ENCODE measurements at places on chromosomes 7 and 10. TPM values are rescaled to one million over a fixed set of nuclear protein-coding genes. Genes with fewer than 3 reads are reported as not detected.

The CRCP gene
- 39.4 TPM for total RNA-seq

The DDC gene
- 3.1 TPM for total RNA-seq

The CRYGN gene
- total RNA-seq: 0.34 TPM

The SDHAF3 gene
- 15.8 TPM for total RNA-seq

The MKI67 gene
- 2.8 TPM for total RNA-seq

DNA sequence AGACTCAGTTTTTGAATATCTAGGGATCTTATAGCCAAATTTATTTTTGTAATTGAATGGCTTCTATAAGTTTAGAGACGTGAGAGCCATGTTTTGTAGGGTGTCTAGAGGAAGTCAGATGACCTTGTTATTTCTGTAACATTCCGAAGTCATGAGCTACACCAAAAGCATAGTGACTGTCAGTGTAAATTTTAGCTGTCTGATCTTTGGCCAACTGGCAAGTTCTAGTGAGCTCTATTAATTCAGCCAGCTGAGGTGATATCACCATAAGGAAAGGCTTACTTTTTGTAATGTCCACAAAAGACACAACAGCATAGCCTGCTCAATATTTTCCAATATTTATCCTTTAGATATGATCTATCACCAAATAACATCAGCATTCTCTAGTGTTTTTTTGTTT lies 9.9 kb upstream of the NT5C3A start:
- peak; percentile 40 for DNase-seq

- DNase-seq: no peak
These were observed 12.8 kb downstream of the SUGCT start for GRCh38 chr7:40147371-40148246.

DNA sequence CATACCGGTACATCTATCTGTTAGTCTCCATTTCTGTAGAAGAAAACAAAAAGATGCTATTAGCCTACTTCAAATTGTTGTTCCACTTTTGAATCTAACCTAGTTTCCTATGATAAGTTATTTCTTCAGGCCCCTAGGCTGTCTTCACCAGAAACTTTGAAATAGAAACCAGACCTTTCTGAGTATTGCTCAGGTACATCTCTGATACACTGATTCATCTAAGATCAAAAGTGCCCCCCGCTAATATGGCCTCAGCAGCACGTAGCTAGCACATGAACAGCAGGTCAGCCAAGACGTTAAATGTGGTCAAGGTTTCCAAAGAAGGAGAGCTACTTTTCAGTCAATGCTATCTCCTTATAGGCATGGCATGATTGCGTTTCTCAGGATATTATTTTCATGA lies 23.6 kb downstream of the CTAGE6 start:
- no peak for DNase-seq

DNA sequence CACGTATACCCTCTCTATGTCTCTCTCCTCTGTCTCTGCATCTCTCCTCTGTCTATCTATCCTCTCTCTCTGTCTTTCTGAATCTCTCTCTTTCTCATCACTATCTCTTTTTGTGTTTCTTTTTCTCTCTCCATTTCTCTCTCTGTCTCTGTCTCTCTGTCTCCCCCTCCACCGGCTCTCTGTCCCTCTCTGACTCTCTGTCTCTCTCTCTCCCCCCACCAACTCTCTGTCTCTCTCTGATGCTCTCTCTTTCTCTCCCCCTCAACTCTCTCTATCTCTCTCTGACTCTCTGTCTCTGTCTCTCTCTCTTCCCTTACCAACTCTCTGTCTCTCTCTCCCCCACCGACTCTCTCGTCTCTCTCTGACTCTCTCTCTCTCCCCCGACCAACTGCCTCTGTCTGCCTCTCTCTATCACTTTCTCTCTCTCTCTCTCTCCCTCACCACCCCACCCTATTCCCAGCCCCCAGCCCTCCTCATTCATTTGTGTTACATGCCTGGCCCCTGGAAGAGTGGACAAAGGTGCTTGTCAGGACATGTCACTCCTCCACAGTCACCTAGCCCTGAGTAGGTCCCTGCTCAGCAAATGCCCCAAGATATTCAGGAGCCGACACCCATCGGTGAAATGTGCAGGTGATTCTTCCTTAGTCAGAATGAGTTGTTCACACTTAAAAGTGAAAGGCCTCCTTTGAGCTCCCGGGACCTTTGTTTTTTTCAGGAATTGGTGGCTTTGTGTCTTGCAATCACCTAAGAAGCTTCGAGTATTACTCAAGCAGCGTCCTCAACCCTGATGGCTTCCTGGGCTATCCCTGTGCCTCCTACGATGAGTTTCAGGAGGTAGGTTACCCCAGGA lies 13.6 kb downstream of the PNLIPRP2 start:
- no peak for DNase-seq

DNA sequence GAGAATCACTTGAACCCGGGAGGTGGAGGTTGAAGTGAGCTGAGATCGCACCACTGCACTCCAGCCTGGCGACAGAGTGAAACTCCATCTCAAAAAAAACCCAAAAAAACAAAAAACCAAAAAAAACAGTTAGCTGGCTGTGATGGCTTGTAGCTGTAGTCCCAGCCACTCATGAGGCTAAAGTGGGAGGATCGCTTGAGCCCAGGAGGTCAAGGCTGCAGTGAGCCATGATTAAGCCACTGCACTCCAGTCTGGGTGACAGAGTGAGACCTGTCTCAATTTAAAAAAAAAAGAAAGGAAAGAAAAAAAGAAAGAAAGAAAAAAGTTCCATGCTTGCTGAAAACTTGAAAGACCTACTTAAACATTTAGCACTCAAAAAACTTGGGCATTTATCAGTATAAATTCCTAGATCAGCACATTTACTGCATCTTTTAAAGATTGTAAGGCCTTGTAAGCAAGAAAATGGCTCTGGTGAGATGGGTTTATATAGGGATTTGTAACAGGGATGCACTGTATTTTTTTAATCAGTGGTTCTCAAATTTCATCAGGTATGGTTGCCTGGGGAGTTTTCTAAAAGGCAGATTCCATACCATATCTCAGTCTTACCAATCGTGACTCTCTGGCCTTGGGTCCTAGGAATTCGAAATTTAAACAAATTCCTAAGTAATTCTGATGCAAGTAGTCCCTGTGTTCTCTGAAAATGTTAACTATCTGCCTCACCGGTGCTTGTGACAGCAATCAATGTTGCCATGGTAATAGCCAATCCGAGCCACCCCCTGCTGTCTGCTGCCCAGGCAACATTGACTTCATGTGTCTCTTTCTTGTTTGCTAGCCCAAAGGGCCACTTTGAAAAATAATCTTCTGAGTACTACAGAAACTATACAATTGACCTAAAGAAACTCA lies 11.5 kb upstream of the NT5C2 start:
- no peak for DNase-seq

DNA sequence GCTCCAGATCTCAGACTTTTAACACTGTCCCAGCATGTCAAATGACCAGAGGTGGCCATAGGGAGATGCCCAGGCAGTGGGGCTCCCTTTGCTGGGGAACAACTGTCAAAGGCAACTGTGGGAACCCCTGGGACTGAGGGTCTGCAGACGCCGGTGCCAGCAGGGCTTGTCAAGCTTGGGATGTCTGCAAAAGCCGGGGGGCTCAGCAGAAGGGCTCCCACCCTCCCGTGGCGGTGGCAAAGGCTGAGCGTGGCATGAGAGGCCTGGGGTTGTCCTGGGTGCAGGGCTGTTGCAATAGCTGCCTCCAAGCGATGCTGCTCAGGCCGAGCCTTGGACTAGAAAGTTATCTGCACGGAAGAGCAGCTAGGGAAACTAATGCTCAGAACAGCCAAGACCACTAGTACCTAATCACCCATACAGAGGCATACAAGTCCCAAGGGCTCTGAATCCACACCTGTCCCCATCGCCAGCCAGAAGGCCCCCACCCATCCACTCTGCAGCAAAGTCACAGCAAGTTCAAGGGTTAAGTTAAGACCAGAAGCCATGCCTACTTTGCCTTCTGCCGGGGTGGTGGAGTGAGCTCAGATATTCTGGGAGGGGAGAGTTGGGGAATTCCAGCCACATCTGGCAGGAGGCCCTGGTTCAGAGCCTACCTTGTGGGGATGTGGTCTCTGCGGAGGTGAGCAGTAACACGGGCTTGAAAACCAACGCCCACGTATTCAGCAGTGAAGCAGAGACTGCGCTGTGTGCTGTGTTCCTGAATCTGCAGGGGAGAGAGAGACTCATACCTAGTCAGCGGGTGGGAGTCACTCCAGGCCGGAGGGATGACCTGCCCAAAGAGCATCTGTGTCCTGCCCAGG lies 4.6 kb downstream of the SH2B2 start:
- DNase-seq: no peak

- DNase-seq: no peak
These were observed 234.3 kb downstream of the LRMDA start for GRCh38 chr10:75665707-75666106.

GRCh38 chr7:148332191-148333186 lies 258.1 kb upstream of the C7orf33 start:
- DNase-seq: no peak

GRCh38 chr10:95485056-95485844 lies 75.9 kb downstream of the SORBS1 start:
- DNase-seq: no peak

- no peak for DNase-seq
These were observed 17.0 kb downstream of the IL15RA start for GRCh38 chr10:5960070-5960972.

All from lung (tissue), 17 donors.